Lung (tissue), 17 donors: ENCODE measurements at places on chromosomes 2 and 18. TPM values are rescaled to one million over a fixed set of nuclear protein-coding genes. Genes with fewer than 3 reads are reported as not detected.

MREG gene
- 30.2 TPM for total RNA-seq

- H3K36me3 ChIP-seq: no peaks in the 10 kb centered on the region
- DNase-seq: no peak
- no peak overlapping the region for H3K4me3 ChIP-seq
These were observed 40.1 kb downstream of the CRACDL start for GRCh38 chr2:98895901-98896300.

GRCh38 chr2:79985145-79985544 is 319.4 kb downstream of the LRRTM1 start:
- H3K4me1 ChIP-seq: no peaks in the 10 kb centered on the region
- H3K36me3 ChIP-seq: no peaks in the 10 kb centered on the region
- no peak overlapping the region for H3K4me3 ChIP-seq
- no peak for DNase-seq
- H3K27ac ChIP-seq: no peak overlapping the region

GRCh38 chr2:7907041-7907440 is 774.8 kb upstream of the ID2 start:
- no peaks in the 10 kb centered on the region for H3K36me3 ChIP-seq
- H3K4me1 ChIP-seq: no peaks in the 10 kb centered on the region
- DNase-seq: no peak
- H3K27me3 ChIP-seq: no peaks in the 10 kb centered on the region
- H3K4me3 ChIP-seq: no peak overlapping the region
- no peak overlapping the region for H3K27ac ChIP-seq

GRCh38 chr2:60152226-60152833 is 401.1 kb downstream of the BCL11A start:
- no peak overlapping the region for H3K27ac ChIP-seq
- no peaks in the 10 kb centered on the region for H3K4me1 ChIP-seq
- no peak overlapping the region for H3K4me3 ChIP-seq
- no peaks in the 10 kb centered on the region for H3K27me3 ChIP-seq

ARL4C gene
- total RNA-seq: 16.2 TPM

PTPRN gene
- total RNA-seq: 2.6 TPM

SETBP1 gene
- total RNA-seq: 30.7 TPM

- DNase-seq: no peak
- no peaks in the 10 kb centered on the region for H3K27me3 ChIP-seq
- H3K36me3 ChIP-seq: no peaks in the 10 kb centered on the region
- peak overlapping the region; percentile 51 for H3K27ac ChIP-seq
- peaks cover 3% of the 10 kb centered on the region for H3K4me1 ChIP-seq
These were observed 84.2 kb upstream of the ID2 start for GRCh38 chr2:8597559-8598225.
